ENCODE measurements at places on chromosomes 2 and 18.

GRCh38 chr2:38737925-38738324 lies 13.2 kb downstream of the SRSF7 start:
- no peak for DNase-seq

GRCh38 chr2:219578811-219579613 lies 6.9 kb downstream of the INHA start:
- no peak for DNase-seq

DNA sequence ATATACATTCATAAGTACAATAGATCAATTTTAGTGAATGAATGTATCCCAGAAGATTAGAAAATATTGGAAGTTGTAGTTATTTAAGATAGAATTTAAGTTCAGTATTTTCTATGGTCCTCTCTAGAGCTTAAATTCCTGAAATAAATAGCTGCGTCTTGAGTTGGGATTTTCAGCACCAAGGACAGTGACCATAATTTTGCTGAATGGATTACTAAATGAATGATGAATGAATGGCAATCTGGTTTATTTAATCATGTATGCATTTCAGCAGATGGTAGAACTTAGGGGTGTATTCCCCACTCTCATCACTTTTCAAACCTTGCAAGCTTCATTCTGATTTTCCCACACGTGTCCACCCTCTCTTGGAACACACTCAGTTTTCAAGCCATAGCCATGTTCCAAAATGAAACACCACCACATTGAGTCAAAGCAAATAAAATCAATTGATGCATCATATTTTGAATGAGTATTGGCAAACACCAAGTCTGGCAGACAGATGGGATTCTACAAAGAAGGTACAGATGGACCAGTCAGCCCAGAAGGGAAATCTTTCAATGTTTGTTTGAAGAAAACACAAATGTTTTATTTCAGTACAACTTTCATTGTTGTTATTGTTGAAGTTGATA lies 362.2 kb upstream of the NXPH2 start:
- no peak for DNase-seq

GRCh38 chr2:11722292-11723060 lies 24.0 kb upstream of the LPIN1 start:
- DNase-seq: no peak

DNA sequence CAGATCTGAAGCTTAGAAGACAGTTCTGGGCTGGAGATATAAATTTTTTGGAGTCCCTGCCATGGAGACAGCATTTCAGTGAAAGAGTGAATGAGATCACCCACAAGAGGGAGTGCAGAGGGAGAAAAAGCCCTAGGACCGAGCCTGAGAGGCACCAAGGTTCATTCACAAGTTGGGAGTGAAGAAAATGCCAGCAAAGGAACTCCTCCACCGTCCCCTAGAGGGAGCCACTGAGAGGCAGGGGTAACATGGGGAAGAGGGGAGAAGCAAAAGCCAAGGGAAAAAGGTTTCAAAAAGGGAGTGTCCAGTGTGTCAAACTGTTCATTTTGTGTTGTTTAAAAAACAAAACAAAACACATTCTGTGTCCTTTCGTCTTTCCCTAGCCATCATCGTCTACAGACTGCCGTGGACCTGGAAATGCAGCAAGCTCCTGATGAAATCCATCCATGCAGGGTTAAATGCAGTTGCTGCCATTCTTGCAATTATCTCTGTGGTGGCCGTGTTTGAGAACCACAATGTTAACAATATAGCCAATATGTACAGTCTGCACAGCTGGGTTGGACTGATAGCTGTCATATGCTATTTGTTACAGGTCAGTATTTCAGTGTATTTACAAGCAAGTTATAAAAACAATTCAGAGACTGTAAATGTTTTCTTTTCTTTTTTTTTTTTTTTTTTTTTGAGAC lies 19.1 kb downstream of the CYBRD1 start:
- DNase-seq: no peak

DNA sequence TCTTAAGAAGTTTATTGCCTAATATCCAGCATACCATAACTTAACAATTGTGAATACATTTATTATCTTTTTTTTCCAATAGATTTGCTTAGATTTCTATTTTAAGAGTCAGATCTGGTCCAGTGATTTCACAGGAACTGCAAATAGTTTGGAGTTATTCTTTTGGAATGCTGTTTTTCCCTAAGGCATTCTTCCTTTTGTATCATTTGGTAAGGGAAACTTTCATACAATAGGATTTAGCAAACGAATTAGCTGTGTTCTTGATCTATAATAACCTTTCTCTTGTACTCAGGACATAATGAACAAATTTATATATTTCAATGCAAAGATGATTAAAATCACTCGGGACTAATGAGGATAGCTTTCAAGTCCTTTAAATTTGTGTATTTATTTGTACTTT lies 201.6 kb downstream of the ERBB4 start:
- no peak for DNase-seq

GRCh38 chr2:150630587-150631235 lies 143.2 kb upstream of the RND3 start:
- DNase-seq: no peak

- no peak for DNase-seq
These were observed 225.4 kb downstream of the TWIST2 start for GRCh38 chr2:239073270-239073669.

DNA sequence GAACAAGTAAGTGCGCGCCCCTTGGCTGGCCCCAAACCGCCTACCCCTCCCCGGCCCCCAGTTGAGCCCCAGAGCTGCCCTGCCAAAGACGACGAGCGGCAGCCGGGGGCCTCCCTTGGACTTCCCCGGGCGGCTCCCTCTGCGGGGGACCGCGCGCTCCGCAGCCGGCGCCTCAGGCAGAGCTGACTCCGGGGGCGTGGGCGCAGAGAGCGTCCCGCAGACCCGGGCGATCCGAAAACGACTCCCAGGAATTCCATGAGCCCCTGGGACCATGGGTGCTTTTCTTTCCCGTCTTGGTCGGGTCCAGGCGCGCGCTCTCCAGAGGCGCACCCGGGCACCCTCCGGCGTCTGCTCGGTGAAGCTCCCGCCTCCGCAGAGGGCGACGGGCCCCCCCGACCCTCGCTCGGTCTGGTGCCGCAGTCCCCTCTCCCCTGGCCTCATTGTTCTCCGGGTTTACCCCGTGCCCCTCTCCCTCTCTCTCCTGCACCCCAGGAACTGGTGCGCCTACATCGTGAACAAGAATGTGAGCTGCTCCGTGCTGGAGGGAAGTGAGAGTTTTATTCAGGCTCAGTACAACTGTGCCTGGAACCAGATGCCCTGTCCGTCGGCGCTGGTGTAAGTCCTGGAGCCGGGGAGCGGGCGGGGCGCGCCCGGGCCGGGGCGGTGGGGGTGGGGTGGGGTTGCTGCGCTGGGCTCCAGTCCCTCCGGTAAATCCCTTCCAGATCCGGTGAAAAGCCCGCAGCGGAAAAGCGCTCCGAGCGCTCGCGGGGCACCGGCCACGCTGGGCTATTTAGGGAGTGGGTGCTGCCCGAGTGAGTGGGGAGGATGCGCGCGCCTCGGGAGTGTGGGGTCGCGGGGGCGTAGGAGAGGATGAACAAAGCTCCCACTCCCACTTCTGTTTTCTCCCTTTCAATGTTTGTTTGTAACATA lies 776 bp downstream of the EMILIN2 start:
- DNase-seq: no peak

DNA sequence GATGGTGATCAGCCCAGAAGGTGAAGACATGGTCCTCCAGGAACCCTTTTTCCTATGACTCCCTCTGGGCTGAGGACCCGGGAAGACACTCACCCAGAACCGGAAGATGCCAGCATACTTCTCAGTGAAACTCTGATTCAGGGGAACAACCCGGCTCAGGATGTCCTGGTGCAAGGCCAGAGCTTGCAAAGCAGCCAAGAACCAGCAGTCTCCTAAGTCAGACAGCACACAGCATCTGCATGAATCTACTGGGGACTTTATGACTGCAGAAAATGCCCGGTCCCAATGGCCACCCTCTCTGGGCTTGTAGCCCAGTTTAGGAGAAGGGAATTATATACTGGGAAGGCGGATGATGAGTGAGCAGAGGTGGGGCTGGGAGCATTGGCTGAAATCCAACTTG lies 15.3 kb downstream of the CAPN14 start:
- no peak for DNase-seq

DNA sequence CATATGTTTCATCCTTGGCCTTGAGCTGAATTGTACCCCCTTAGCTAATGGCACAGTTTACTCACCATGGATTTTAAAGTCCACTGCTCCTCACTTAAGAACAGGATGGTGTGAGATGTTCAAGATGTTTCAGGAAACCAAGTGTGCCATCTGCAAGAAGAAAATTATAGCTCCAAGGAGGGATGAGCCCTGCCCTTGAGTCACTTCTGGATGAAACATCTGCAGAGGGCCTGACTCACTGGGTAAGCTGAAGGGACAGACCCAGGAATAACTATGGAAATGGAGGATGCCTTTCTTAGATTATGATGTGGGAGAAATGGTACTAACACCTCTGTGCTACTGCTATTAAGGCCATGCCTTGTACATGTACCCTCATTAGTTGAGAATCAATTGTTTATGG lies 6.4 kb downstream of the MARS2 start:
- DNase-seq: no peak

DNA sequence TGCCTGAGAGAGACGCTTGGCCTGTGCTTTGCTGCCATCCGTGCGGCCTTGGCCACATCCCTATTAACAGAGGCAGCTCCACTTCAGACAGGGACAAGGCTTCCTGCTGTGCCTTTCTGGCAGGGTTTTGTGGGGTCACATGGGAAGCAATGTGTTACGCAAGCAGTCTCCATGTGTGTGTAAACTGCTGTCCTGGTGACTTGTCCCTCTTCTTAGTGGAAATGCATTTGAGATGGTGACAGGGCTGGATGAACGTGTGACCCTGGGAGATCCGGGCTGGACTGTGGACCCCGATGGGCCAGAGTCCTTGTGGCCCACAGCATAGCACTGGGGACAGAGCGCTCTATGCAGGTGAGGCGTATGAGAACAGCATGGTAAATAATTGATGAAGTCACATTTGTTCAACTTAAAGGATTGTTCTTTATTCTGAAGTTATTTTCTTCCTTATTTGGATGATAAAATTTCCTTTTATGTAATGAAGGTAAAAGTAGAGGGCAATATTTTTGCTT lies 23.2 kb downstream of the ASB1 start:
- DNase-seq: no peak

DNA sequence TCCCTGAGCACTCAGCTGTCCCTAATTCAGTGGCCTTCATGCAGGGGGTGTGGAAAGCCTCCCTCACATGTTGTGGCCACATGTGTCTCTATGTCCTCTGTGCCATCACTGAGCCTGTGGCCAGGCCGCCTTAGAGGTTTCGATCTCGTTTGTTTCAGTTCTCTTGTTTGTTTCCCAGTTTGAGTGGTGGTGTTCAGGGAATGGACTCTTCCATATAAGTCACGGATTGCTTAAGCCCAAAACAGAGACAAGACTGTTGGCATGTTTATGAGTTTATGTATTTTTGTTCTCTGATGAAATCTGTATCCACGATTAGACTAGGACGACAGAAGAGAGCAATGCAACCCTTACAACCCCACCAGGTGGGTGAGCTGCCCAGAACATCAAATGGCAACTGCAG lies 134.5 kb downstream of the CCBE1 start:
- DNase-seq: no peak

DNA sequence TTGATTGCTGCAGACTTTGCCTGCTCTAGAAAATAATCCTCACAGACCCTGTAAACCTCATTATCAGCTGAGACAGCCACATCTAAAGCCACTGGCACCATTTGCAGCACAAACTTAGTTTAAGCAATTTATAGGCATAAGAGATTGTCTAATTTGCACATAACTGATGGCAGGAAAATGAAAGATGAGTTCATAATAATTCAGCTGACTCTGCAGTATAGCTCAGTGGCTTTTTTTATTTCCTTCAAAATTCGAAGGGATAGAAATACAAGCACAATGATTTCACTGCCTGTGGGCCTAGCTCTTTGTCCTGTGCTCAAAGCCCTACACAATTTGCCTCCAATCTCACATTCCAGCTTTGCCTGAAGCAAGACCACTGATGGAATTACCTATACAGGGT lies 341.2 kb downstream of the RAD51AP2 start:
- no peak for DNase-seq

DNA sequence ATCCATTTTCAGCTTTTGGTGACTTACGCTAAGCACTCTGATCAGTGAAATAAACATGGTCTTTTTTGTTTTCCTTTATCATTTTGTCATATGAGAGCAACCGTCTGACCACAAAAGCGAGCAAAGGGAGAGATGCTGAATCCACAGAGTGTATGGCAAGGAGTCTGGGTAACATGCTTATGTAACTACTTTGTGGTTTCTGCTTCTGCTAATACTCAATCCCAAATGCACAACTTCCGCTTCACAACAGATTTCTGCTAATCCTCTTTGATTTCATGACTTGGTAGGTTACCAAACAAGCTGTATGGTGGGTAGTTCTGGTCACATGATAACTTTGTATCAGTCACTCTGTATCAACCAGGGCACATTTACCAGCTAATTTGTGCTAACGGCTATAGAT lies 908.4 kb upstream of the CRIM1 start:
- DNase-seq: no peak

- DNase-seq: no peak
These were observed 37.2 kb upstream of the NEMP2 start for GRCh38 chr2:190571686-190572085.

GRCh38 chr18:22913861-22914260 lies 19.3 kb upstream of the RBBP8 start:
- no peak for DNase-seq

- no peak for DNase-seq
These were observed 27.5 kb upstream of the MARCHF7 start for GRCh38 chr2:159684796-159685195.

- no peak for DNase-seq
These were observed 533.1 kb downstream of the RNF144A start for GRCh38 chr2:7450188-7450832.

GRCh38 chr2:38862476-38862875 lies 13.3 kb downstream of the DHX57 start:
- DNase-seq: no peak

DNA sequence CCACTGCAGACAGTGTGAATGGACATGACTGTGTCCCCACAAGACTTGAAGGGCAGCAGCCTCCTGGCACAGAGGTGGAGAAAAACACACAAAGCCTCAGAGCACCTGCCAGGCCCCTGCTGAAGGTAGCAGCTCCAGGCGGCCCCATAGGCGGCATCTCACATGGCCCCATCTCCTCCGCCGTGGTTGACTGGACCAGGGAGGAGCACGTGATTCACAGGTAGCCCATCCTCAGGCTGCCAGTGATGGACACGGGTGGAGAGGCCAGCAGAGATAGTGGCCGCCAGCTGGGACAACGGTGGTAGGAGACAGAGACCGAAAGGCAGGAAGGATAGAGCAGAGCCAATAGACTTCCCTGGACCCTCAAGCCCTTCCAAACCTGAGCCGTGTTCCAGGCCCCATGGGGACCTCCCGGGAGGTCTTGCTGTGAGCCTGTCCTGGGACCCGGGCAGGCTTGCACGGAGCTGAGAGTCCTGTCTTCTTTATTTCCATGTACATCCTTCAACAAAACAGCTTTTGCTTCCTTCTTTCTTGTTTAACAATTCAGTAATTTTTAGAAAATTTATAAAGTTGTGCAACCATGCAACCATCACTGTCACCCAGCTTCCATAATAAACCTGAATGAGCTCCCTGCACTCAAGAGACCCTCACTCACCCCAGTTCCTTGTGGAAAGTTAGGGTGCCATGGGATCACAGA lies 26.9 kb downstream of the GPR55 start:
- DNase-seq: no peak

Measured in NK-92 treated with Interleukin-12 subunit alpha and Interleukin-12 subunit beta, amount 100 ng/mL, for 24 hours (cell line).